LoVo (cell line): ENCODE measurements at places on chromosomes 5 and 9.

DNA sequence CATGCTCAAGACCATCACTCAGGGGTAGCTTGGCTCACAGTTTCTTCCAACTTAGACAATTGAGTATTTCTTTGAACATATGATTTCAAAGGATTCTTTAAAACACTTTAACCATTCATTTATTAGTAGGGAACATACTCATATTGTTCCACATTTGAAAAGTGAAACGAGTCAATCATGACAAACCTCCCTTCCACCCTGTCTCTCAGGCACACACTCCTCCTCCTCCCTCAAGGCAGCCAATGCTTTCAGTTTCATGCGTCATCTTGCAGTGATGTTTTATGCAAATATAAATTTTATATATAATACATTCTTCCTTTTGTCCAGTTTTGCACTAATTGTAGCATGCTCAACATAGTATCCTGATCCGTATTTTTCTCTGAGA, 126.0 kb upstream of the BOD1 start:
- DNase-seq, result no peak

- DNase-seq, result no peak
Observed at GRCh38 chr5:155529362-155529761, 515.8 kb downstream of the KIF4B start.

DNA sequence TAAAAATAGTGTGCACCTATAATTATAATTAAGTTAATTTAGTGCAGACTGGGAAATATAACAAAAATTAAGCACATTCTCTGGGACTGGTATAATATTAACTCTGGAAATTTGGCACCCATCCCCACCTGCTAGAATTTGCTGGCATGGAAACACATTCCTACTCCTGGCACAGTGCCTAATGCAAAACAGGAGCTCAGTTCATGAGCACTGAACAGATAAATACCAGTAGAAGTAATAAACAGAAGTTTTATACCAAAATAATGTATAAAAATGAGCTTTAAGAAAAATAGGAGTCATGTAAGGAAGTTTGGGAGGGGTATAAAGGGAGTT, 23.7 kb upstream of the NPR3 start:
- peak; percentile 14 for DNase-seq

- DNase-seq, result no peak
Observed at GRCh38 chr9:135069558-135070197, 17.8 kb upstream of the OLFM1 start.

- no peak for DNase-seq
Observed at GRCh38 chr9:27248702-27249101, 48.2 kb downstream of the EQTN start.

GRCh38 chr9:86670536-86670935, 276.8 kb downstream of the GAS1 start:
- no peak for DNase-seq

GRCh38 chr5:151870820-151871219, 53.8 kb downstream of the GLRA1 start:
- peak; percentile 37 for DNase-seq

DNA sequence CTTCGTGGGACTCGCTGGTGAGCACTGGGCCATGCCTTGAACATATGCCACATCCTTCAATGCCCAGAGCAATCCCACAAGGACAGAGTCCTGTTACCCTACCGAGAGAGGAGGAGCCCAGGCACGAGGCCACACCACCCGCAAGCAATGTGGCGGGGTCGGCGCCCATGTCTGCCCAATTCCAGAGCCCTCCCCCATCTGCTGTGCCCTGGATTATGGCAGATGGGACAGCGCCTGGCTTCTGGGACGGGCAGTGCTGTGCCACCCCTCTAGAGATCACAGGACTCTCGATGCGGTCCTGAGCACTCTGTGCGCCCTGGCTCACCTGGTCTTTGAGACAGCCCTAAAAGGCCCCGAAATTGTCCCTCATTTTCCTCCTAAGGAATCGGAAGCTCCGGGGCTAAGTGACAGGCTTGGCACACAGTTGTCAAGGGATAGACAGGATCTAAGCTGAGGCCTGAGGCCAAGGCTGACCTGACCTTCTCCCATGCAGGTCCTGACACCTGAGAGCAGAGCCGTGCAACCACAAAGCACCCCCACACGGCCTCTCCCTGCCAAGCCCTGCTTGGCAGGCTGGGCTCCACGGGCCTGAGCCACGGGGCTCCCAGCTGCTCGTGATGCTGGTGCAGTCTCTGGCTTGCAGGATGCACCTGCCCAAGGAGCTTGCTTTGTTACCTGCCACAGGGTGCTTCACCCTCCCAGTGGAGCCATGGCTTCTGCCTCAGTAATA, 48.8 kb downstream of the PRRT1B start:
- no peak for DNase-seq

DNA sequence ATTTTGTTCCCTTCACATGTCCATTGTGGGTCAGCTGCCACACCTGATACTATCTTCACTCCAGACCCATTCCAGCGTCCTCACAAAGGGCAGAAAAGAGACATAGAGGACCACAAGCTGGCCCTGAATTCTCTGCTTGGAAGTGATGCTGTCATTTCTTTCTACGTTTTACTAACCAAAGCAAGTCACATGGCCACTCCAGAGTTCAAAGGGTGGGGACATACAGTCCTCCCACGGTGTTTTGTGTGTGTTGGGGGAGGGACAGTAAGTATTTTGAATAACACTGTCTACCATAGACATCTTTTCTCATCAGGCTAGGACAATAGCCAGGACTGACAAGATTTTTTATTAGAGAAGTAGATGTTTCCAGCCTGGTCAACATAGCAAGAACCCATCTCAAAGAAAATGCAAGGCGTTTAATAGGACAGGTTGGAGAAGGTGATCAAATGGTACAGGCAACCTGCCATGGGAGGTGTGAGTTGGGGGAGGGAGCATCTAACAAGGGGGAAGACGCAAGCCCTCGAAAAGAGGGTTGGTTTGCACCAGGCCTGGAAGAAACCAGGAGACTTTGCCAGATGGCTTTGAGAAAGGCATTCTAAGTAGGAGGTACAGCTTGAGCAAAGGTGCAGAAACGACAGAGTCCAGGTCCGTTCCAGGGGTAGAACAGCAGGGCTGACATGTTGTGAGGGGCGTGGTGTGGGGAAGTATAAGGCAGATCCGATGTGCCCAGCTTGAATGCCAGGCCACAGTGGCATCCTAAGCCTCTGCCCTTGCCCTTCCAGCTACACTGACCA, 11.3 kb upstream of the GLIPR2 start:
- DNase-seq, result no peak

- no peak for DNase-seq
Observed at GRCh38 chr9:76423216-76424177, 29.3 kb upstream of the RFK start.

DNA sequence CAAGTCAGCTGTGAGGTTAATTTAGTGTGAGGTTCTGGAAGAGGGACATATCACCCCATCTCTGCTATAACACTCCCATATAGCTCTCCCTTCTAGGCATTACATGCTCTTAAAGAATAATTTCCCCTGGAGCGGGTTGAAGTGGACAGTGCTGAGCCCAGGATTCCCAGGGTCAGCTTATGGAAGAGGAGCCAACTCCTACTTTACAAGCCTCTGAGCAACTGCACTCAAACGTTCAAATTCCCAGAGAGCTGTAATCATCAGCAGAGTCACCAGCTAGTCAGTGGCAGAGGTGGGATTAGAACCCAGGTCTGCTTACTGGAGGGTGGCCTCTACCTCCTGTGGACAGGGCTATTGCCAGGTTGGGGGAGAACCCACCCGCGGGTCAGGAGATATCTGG, 1.4 kb downstream of the NEURL1B start:
- DNase-seq, result no peak

DNA sequence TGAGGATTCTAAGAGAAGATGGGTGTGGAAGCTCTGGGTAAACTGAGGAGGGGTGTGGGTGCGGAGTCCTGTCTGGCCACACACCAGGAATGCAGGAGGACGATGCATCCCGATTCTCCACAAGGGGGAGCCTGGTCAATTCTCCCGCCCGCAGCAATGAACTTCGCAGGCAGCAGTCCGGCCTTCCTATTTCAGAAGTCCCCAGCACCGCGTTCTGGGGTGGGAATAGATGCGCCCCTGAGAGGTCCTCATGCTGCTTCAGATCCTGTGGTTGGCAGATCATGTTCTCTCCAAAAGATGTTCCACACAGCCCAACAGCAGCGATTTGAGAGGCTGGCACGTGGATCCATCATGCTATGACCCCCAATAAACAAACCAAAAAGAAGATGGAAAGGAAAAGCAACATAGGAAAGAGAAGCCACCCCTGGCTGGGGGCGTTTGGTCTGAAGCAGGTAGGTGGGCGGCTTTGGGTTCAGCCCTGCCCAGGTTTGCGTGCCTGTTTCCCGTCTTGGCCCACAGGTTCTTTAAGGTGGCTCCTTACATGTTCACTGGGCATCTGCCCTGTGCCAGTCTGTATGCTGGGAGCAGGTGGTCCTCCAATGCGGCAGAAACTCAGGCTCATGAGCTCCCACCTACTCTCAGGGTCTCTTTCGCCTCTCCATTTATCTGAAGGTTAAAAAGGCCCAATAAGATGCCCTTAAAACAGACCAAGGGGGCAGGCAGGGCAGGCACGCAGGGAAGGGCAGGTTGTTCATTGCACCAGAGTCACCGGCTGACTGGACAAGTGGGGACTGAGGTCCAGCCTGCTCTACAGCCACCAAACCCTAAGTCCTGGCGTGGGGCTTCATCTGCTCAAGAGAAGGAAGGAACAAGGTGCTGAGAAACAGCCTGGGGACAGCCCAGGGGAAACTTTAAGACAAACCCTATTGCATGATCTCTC, 171.6 kb downstream of the PAX5 start:
- peak; percentile 13 for DNase-seq

DNA sequence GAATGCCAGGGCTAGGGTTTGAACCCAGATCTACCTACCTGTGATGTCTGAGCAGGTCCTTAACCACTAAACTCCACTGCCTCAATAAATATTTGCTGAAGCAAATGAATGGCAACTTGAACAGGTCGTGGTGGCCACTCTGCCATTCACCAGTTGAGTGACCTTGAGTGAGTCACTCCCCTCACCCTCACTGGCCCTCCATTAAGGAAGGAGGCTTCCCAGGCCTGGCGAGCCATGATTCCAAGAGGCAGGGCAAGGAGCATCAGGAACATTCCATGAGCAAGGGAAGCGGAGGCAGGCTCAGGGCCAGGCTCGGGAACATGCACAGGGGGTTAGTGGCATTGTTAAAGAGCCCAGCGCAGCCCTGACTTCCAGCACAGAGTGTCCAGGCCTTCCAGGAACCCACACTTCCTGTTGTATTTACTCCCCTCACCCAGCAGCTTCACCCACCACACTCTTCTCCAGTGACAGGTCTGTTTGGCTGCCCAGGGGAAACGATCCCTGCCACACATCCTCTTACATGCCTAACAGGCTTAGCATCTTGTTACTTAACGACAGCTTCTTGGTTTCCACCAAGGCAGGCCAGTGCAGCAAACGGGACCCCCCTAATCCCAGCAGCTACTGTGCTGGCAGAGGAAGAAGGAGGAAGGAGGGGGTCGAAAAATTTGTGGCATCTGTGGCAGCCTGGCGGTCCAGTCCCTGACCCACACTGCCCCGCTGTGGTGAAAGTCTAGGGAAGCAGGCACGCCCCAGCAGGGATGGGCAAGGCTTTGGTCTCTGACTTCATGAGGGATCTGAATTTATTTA, 43.7 kb upstream of the TTC1 start:
- peak; percentile 44 for DNase-seq
